Daoy (cell line): ENCODE measurements at places on chromosomes 2 and 18.

DNA sequence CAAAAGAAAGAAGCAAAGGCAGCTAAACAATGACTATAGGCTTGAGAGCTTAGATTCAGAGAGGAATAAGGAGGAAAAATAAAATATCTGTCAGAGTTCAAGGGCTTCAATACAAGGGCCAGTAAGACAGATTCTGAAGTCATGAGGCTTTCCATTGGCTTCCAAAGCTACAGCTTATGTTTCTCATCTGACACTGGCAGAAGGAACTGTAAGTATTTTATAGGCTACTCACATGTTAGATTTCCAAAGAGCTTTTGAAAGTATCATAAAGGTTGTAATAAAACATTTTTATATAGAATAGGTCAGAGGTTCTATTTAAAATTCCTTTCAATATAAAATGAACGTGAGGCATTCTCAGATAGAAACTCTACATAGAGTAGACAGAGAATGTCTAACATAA lies 746.6 kb upstream of the NXPH2 start:
- DNase-seq = no peak

GRCh38 chr2:226796840-226797288 lies 2.8 kb downstream of the IRS1 start:
- DNase-seq = peak; percentile 72

GRCh38 chr2:144481666-144482065 lies 38.3 kb downstream of the ZEB2 start:
- no peak for DNase-seq

- DNase-seq = no peak
These were observed 67.6 kb upstream of the OTOS start for GRCh38 chr2:240208096-240208495.

GRCh38 chr18:34494359-34494696 lies 215.8 kb upstream of the DTNA start:
- no peak for DNase-seq

DNA sequence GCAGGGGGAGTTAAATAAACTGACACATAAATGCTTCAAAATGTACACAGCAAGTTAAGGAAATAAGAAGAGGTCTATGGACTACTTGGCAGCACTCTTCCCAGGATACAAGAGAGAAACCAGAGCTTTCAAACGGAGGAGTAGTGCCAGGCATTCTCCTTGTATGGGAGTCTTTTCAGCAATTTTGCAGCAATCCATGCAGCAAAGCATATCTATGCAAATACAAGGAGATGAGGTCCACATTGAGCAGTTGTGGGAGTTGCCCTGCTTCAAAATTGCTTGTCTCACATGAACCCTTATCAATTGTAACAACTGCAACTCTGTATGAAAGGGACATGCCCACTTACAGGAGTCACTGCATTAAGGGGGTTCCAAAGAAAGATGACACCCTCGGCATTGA lies 37.8 kb downstream of the SCN9A start:
- no peak for DNase-seq

GRCh38 chr18:44922968-44923367 lies 242.3 kb downstream of the SETBP1 start:
- no peak for DNase-seq

GRCh38 chr18:65235966-65236624 lies 514.7 kb upstream of the CDH7 start:
- DNase-seq = no peak

DNA sequence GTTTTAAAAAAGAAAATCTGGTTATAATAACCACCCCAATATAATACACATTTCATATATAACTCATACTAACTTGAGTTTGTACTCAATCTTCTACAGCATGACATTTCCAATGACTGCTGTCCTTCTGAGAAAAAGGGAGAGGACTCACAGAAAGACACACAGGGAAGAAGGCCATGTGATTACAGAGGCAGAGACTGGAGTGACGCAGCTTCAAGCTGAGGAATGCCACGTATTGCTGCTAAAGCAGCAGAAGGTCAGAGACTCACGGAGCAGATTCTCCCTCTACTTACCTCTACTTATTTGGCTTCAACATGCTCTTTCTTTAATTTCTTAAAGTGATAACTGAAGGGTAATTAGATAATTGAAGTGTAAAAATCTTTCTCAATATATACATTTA lies 753.5 kb upstream of the PKDCC start:
- DNase-seq = no peak

DNA sequence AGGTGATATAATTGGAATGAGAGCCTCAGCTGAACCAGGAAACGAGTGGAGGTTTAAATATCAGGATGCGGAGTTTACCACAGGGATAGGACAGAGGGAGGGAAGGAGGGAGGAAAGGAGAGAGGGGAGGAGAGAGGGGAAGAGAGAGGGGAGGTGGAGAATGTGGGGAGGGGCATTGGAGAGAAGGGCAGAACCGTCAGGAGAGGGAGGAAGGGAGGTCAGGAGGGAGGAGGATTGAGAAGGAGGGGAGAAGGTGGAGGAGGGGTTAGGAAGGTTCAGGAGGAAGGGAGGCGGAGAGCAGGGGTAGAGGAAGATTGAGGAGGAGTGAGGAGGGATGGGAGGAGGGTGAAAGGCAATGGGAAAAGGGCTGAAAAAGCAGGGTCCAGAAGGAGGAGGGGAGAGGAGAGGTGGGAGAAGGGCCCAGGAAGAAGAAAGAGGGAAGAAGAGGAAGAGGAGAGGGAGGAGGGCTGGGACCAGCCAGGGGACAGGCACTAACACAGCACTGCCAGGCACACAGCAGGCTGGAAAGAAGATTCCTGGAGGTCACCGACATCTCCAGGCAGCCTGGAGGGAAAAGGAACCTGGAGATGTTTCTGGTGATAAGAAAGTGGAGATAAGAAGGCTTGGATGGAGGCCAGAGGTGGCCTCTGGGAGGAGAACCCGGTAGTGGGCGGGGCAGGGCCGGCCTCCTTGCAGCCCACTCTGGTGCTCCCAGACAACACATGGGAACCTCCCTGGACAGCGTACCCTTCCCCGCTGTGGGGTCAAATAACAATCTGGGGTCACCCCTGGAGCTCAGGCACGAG lies 176.7 kb upstream of the SMAD2 start:
- no peak for DNase-seq

DNA sequence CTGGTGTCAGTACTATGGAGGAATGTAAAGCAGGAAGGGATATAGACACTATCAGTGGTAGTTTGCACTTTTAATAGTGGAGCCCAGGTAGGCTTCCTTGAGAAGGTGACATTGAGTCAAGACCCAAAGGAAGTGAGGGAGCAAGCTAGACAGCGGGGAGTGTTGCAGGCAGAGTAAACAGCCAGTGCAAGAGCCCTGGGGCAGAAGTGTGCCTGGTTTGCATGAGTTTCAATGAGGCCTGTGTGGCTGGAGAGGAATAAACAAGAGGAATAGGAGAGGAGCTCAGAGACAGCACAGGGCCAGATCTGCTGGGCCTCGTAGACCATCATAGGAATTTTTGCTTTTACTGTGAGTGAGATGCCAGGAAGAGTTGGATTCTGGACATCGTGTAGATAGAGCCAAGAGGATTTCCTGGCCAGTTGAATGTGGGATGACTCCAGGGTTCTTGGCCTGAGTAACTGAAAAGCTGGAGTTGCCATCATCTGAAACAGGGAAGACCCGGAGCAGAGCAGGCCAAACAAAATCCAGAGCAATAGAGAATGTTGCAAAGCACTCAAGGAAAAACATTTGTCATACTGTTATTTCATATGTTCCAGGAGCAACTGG lies 102.5 kb downstream of the SP3 start:
- DNase-seq = no peak

- DNase-seq = no peak
These were observed 63.4 kb downstream of the NYAP2 start for GRCh38 chr2:225462945-225463344.

DNA sequence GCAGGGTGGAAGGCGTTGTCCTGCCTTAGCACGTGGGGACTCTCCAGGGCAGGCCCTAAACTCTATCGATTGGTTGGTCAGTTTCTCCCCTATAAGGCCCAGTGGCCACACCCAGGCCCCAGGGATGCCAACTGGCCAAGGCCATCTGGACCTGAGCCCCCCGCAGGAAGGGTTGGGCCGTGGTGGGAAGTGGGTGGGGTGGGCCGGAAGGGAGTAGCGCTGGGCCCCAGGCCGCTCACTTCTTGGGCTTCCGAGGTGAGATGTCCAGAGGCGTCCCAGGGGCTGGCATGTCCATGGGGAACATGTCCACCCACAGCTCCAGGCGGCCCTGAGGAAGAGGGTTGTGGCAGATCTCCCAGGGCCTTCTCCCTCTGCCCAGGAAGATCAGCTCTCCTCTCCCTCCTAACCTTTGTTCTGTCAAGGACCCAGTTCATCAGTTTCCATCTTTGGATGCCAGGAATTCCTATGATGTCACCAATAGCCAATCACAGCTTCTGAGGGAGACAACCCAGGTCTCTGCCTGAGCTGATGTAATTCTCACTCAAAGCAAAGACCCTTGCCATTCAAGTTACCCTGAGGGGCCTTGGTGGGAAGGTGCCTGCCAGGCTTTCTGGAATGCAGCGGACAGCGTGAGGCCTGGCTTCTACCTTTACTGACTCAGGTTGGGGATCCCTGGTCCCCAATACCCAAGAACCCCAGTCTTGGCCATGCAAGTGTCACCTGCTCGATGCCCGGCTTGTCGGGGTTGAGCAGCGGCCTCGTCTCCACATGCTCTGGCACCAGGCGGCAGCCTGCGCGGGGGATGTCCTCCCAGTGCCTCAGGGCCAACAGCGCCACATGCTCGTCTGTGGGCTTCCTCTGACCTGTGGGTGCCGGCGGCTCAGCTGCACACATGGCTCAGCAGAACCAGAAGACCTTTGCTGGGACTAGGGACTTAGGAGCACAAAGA lies 14.4 kb downstream of the OTOF start:
- no peak for DNase-seq

GRCh38 chr2:121356058-121356640 lies 71.1 kb upstream of the TFCP2L1 start:
- DNase-seq = peak; percentile 54

- DNase-seq = peak; percentile 11
These were observed 11.0 kb downstream of the TTN start for GRCh38 chr2:178796079-178796677.

DNA sequence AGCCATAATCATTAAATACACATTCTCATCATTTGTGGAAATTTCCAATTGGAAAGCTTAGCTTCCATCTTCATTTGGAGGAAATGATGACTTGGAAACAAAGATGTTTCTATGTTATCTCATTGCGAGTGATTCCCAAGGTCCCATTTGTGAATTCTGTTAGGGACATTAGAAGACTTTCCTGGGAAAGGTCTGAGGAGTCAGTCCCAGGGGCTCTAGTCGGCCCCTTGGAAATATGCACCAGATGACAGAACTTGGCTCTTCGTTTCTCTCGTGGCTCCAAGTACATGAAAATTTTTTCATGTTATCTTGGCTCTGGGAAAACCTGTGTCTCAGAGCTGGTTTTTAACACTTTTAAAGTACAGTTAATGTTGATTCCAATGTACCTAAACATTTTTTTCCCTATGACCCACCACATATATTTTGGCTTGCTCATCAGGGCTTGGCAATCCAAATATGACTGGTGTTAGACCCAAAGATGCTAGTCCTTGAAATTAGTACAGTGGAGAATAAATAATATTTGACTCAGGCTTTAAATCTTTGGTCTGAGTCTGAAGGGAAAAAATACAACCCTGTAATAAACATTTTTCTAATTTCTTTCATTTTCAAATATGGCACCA lies 15.4 kb upstream of the CAVIN2 start:
- no peak for DNase-seq

- DNase-seq = no peak
These were observed 25.6 kb downstream of the IKZF2 start for GRCh38 chr2:213125646-213126347.
